Stimulated activated CD4-positive, alpha-beta T cell treated with anti-CD3 and anti-CD28 coated beads, Interleukin-2, amount 100 ng/mL, for 48 hours (primary cell): ENCODE measurements at places on chromosomes 11 and 22.

DNA sequence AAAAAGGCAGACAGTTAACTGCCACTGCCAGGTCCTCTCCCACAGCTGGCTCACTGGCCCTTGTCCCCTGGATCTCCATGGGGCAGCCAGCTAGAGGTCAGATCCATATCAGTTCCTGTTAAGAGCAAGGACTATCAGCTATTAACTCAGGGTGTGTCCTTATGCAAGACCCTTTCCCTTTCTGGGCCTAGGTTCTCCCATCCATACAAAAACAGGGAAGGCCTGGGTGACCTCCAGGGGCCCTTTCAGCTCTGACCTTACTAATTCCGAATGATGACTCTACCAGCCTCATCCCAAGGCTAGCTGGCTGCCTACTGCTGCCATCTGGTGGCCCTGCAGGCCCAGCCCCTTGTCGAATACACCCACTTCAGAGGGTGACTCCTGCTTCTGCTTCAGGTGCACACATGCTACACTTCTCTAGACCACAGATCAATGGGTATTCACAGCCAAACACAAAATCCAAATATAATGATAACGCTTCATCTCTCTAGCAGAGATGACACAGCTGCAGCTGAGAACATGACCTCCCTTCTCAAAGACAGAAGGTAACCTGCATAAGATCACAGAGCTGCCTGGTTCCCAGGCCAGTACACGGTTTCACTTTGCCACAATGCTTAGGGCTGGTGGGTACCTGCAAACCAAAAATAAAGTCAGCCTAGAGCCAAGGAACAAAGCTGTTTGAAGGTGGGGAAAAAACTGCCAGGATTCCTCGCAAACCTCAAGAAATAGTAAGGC lies 34.1 kb downstream of the SERGEF start:
- DNase-seq: peak; percentile 13

DNA sequence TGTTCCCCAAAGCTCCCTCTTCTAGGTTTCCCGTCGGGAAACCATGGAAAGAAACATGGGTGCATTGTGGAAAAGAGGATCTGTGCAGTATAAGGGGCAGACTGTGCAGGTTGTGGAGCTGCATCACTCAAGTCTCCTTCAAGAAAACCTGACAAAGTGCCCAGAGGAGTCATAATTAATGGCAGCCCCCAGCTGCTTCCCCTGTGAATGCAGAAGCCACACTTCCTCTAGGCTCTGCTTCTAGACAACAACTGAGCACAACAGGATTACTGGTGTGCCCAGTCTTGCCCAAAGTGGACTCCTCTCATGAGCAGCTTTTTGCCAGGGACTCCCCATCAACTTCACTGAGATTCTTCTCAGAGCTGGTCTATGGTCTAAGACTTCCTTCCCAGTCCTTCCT lies 42.6 kb upstream of the SCUBE2 start:
- DNase-seq: no peak

GRCh38 chr22:30695351-30695851 lies 727 bp downstream of the OSBP2 start:
- no peak for DNase-seq

GRCh38 chr11:128045094-128045725 lies 542.1 kb downstream of the ETS1 start:
- no peak for DNase-seq

GRCh38 chr11:18280438-18281045 lies 14.5 kb downstream of the SAA1 start:
- DNase-seq: no peak

DNA sequence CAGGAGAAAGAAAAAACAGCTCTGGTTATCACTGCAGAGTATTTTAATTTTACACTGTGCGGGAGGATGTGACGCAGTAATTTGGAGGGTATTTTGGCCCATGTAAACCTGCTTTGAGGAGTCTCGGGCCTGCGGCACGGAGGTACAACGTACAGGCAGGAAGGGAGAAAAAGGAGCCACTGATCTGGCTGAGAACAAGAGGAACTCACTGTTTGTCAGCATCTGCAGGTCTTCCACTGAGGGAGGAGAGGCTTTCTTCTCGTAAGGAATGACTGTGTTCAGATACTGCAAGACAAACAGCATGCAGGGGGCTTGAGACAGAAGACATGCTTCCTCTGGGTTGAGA lies 44.0 kb downstream of the FEZ1 start:
- no peak for DNase-seq

GRCh38 chr11:111413849-111414248 lies 34.8 kb upstream of the POU2AF1 start:
- peak; percentile 32 for DNase-seq

DNA sequence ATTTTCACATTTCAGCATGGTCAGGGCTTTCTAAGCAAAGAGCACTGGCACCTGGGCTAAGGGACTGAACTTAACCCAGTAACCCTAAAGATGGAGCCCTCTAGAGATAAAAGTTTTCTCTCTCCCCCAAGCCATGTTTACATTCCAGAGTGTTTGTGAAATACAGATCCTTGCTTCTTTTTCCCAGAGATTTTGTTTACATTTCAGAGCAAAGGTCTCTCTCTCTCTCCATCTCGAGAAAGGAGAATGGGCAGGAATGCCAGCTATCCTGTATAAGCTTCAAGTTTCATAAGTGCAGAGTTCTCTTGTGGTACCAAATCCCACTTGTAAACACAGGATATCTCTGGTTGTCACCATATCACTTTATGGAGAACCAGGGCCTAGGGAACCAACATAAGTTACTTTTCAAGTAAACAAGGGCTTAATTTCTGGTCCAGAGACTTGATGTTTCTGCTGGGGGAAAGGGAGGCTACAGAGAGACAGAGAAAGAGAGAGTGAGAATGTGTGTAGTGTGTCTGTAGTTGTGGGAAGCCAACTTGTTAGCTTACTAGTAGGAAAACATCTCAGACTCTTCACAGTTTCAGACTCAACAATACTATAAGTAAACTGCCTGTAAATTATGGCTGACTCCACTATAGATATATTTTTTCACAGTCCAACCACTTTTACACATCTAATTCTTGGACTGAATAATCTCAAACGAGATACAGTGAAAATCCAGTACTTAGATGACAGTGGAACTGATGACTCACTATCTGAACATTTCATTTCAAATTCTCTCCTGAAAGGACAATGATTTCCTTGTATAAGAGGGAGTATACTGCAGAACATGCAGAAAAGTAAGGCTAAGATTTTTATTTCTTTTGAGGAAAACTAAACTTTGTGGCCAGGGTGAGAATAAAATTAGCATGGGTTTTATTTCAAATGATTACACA lies 76.2 kb downstream of the ARHGAP32 start:
- DNase-seq: no peak

DNA sequence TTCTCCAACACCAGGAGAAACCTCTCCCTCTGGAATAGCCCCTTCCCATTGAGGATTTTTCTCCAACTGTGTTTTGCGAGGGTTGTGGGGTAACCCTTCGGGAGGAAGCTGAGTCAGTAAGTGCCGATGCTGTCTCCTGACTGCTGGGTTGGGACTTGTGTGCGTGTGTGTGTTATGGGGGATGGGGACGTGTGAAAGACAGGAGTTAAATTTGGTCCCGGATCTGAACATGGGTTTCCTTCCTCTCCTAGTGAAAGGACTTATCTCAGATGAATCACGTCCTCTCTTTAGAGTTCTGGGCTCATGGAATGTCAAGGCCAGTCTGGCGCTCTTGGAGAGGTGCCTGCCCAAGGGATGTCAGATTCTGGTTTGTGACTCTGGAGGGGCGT lies 33.3 kb downstream of the KIAA1671 start:
- DNase-seq: no peak

GRCh38 chr22:36493690-36494110 lies 12.3 kb upstream of the TXN2 start:
- DNase-seq: no peak

GRCh38 chr11:47955061-47955755 lies 25.2 kb upstream of the PTPRJ start:
- no peak for DNase-seq

DNA sequence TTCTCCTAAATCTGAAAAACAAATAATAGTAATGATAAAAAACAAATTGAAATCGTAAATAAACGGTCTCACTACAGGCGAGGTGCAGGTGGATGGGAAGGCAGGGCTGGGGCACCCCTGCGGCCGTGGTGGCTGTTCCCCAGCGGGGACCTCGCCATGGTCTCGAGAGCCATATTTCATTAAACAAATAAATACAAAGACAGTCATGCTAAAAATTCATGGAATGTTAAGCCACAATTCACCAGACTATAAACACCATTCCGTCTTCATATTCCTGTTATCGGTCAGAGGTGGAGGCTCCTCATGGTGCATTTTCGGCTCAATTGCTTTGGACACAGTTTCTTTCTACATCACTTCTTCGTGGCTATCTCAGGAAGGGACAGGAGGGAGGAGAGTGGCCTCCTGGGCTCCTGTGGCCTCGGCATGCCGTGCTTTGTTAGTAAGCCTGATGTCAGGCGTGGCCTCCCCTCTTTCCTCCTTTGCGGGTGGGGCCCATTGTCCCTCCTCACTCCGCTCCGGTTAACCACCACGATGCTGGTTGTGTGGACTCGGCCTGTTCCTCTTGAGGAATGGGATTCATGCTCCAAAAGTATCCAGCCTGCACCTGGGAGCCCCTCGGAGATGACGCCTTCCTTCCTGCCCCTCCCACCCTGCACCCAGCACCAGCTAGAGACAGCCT lies 16.1 kb upstream of the BRSK2 start:
- DNase-seq: no peak

DNA sequence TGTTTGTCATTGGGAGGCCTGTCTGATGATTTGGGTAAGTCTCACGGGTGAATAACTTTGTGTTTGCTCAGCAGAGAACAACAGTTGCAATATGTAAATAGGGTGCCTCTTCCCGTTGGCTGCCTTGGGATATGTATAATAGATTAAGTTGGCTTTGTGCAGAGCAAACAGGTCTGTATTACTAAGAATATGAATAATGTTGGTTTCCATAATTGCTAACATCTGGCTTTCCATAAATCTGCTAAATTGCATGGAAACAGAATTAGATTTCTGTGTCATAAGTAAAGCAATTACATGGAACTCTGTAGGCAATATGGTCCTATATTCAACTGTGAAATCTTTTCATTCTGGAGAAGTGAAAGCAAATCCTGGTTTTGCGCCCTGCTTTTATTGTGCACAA lies 636.0 kb upstream of the ANO5 start:
- no peak for DNase-seq

- no peak for DNase-seq
These were observed 99.0 kb upstream of the NNMT start for GRCh38 chr11:114196997-114197703.

DNA sequence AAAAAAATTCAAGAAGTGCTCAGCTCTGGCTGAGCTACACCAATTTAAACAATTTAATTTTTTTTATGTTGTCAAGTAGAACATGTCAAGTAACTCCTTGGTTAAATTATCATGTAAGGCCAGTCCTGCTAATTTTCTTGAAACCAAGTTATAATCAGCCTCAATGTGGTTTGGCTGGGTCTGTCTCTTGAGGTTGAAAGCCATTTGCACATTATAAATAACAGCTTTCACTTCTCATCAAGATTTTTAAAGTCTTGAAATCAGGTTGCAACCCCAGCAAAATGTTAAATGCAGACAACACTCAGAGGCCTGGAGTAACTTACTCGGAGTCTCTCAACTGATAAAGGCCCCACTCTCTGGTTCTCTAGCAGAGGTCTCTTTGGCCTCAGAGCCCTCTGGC lies 324.4 kb downstream of the BRD1 start:
- no peak for DNase-seq

DNA sequence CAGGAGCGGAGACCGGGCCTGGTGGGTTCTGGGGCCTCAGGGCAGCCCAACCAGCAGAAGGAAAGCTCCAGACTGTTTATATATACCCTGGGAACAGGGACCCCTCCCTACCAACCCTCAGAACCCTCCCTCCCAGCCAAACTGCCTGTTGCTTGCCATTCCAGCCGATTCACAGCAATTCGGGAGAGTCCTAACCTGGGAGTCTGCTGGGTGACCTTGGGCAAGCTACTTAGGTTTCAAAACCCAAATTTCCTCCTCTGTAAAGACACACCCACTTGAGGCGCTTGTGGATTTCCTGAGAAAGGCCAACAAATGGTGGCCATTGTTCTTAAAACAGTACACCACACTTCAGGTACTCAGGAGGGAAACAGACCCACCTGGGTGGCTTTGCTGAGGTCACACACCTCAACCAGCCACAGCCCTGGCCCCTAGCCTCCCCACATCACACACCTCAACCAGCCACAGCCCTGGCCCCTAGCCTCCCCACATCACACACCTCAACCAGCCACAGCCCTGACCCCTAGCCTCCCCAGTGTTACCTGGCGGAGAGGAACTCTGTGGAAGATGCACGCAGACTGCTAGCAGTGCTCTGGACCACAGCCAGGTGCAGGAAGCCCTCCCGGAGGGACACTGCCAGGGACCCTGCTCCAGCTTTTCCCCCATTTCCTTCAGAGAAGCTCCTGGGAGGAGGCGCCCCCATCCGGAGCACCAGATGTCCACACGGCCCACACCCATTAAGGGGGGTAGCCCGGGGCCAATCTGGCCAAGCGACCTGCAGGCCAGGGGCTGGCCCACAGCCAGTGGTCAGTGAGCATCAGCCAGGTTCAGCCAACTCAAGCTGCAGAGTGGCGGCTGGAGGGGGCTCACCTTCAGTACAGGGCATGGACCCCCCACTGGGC lies 6.2 kb downstream of the SHISA8 start:
- no peak for DNase-seq

DNA sequence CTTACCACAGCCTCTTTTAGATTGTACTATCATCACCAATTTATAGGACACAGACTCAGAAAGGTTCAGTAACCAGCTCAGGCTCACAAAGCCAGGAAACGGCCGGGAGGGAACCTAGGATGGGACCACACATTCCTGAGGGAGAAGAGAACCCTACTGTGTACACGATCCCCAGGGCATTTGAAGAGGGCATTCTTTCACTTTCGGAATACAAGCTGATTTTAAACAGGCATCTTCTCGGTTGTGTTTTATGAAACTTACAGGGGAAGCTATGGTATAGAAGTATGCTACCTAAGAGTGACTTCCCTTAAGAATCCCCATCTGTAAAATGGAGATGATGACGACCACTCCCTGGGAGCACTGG lies 19.0 kb downstream of the SMCO4 start:
- DNase-seq: no peak
